ENCODE measurements at places on chromosomes 4 and X. TPM values are rescaled to one million over a fixed set of nuclear protein-coding genes. Genes with fewer than 3 reads are reported as not detected.

GRCh38 chr4:76658231-76659102 lies 223.4 kb downstream of the SHROOM3 start:
- DNase-seq, result no peak

- no peak for DNase-seq
These were observed 3.7 kb upstream of the FAT1 start for GRCh38 chr4:186727169-186727976.

DNA sequence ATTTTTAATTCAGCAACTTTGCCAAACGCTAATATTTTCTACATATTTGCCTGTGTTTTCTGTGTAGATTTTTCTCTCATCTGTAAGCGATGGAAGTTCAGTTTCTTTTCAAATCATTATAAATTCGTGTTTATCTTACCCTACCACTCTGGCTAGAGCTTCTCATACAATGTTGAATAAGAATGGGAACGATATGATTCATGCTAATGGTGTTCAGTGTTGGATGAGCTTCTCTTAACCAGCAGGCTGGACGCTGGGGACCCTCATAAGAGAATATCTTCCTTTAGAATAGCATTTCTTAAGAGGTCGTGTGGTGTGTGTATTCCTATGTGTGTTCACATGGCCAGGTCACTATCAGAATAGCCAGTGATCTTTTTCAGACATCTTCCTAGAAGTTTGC lies 31.0 kb downstream of the NSDHL start:
- DNase-seq, result no peak

DNA sequence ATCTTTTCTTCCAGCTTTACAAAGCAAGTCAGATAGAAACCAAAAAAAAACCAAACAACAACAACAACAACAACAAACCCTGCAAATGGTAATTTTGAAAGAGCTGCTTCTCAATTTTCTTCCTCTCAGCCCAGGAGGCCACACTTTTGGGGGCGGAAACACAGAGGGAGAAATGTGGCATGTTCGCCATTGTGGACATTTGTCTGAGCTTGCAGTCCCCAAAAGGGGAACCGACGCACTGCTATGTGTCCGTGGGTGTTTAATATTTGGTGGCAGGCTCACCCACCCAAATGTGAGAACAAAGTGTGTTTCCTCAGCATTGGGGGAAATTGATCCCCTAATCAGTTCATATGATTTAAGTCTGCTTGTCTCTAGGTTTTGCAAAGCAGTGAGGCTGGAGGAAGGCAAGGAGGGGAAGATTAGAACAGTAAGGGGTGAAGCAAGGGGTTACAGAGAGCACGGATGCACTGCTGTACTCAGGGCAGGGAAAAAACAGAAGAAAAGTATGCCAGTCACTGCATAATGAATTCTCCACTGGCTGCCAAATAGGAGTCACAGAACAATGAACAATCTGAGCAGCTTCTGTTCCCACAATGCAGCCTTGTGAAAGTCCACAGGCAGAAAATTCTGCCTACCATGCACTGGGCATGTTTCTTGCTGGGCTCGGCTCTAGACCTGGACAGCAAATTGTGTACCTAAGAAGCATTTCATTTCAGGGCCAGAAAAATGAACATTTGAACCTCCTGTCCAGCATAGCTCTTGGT lies 74.7 kb upstream of the GPM6B start:
- DNase-seq, result no peak

DNA sequence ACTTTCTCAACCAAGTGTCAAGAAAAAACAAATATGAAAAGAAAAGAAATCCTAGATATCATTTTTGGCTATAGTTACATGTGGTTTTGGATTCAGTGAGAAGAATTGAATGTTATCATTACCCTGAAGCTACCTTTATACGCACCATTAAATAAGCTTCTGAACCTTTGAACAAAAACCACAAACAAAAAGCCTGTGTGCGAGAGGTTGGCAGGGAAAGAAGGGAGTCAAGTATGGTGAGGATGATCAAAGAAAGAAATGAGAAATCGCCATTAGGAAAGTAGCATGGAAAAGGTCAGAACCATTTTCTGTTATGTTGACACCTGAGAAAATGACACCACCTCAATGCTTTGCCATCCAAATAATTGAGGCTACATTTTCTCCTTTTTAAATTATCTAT lies 1.2 kb upstream of the SLC7A11 start:
- DNase-seq, result no peak

DNA sequence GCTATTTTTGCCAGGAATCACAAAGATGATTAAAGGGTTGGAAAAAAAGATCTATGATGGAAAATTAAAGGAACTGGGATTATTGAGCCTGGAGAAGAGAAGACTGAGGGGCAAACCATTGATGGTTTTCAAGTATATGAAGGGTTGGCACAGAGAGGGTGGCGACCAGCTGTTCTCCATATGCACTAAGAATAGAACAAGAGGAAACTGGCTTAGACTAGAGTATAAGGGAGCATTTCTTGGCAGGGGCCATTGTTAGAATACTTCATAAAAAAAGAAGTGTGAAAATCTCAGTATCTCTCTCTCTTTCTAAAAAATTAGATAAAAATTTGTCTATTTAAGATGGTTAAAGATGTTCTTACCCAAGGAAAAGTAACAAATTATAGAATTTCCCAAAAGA lies 75.1 kb downstream of the NPNT start:
- no peak for DNase-seq

GRCh38 chr4:139301821-139302611 lies at the start of gene NDUFC1:
Gene NDUFC1 (minus strand): TSS chr4:139302477. CDS start chr4:139295798, 6,679 bp downstream.
- DNase-seq, result peak; percentile 40

DNA sequence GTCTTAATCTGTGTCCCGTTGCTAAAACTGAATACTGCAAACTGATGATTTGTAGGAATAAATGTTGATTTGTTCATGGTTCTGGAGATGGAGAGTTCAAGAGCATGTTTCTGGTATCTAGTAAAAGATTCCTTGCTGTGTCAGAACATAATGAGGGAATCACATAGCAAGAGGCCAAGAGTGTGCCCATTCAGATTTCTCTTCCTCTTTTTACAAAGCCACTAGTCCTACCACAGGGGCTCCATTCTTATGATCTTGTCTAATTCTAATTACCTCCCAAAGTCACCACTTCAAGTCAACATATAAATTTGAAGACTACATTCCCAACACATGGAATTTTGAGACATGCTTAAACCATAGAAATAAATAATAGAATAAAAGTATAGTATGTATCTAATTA lies 608.8 kb upstream of the EPHA5 start:
- no peak for DNase-seq

DNA sequence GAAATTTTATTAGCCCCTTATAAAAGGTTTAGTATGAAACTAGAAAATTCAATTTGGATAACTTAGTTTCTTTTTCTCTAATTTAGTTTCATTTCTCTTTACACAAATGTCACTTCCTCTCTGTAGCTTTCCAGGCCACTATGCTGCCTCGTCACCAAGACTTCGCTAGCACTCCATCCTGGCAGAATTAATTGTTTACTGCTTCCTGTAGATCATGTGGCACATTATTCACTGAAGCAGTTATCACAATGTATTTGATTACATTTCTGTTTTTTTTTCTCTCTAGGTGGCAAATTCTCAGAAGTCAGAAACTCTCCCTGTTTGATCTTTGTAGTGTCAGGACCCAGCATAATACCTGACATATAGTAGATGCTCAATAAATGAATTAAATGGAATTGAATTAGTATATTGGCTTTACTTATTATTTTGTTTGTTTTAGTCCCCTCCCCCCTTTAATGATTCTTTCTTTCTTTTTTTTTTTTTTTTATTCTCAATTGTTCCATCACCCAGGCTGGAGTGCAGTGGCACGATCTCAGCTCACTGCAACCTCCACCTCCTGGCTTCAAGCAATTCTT lies 9.3 kb upstream of the SAT1 start:
- DNase-seq, result no peak

DNA sequence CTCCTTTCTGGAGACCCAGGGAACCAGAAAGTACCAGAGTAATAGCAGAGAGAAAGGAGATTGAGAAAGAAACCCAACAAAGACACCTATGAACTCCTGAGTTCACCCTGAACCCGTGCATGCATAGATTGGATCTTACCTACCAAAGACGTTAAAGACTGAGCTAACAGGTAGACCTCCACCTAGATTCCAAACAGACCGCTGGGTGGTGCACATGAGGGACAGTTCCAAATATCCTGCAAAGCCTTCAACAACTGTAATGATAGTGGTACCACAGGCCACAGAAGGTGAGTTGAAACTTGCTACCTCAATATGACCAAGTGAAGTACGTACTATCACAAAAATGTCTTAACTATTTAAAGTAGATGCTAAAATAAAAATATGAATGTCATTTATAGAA lies 34.0 kb upstream of the NR0B1 start:
- no peak for DNase-seq

DNA sequence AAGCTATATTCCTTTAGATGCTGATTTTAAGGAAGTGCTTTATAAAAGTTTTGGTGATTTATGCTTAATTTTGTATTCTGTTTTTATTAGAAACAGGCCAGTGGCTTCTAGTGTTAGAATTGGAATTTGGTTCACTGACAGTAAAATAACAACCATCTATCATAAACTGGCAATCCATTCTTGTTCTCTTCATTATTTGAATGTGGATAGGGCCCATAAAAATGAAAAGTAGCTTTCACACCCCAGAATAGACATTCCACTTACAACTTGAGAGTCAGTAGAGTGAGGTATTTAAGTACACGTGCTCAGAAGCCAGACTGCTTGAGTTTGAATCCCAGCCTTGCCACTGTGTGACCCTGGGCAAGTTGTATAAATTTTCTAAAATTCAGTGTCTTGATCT lies 232.4 kb upstream of the CTSO start:
- no peak for DNase-seq

DNA sequence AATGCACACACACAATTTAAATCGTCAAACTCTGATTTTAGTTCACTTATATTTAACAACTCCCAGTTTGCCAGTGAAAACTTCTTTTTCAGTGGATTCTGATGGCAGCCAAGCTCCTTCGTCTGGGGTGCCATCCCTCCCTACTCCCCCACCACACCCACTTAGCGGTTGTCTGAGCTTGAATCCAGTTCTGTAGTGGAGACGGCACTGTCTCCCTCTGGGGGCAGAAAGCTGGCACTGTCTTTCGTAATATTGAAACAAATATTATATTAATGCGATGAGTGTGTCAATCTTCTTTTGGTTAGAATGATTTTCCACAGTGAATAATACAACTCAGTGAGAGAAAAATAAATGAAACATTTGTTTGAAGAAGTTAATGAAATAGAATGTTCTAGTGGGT lies 5.4 kb downstream of the MEPE start:
- no peak for DNase-seq

- no peak for DNase-seq
These were observed 735.1 kb upstream of the LCORL start for GRCh38 chr4:18756671-18757070.

DNA sequence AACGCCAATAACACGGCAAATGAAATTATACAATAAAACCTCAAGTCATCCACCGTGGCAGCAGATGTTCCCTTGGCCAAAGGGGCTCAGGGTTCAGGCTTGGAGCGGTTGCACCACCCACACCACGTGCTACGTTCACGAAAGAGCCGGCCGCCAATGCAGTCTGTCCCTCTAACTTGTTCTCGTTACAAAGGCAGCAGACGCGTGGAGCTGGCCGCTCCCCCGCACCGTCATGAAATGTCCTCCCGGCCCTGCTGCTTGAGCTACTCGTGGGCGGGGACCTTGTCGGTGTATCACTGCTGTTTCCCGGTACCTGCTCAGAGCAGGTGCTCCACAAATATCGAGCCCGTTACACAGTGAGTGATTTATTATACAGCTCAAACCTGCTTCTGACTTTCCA lies 36.4 kb upstream of the MAN2B2 start:
- no peak for DNase-seq

- no peak for DNase-seq
These were observed 20.4 kb downstream of the MAML3 start for GRCh38 chr4:140133576-140133975.

GRCh38 chr4:184729946-184730345 lies 4.0 kb downstream of the CENPU start:
- no peak for DNase-seq

DNA sequence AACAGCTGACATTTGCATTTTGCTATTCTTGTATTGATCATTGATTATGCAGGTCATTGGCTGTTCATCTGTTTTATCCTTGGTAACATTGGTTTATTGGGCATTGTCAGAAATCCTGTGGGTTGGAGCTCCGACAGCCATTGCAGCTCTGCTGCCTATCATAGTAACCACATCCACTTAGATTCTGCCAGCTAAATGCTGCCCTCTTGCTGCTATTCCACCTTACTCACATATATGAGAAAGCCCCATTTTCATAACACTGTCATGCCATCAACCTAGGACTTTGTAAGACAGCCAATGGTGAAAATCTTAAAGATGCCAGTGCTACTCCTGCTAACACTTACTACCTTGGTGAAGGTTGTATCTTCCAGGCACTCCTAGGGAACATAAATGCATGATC lies 187.3 kb upstream of the CXCL13 start:
- no peak for DNase-seq

TMEM255A gene
- 2.3 TPM for polyA plus RNA-seq

CYBB gene
- polyA plus RNA-seq, result 12.6 TPM

SPARCL1 gene
- 353 TPM for polyA plus RNA-seq

ERAS gene
- polyA plus RNA-seq, result 0.14 TPM

SCRG1 gene
- polyA plus RNA-seq, result 0.22 TPM

NSG1 gene
- 63.0 TPM for polyA plus RNA-seq

USP17L26 gene
- polyA plus RNA-seq, result not detected

CENPVL1 gene
- polyA plus RNA-seq, result not detected

MAGEB2 gene
- polyA plus RNA-seq, result not detected

LINC00632 gene
- 27.4 TPM for polyA plus RNA-seq

SFRP2 gene
- polyA plus RNA-seq, result 9.8 TPM

REPS2 gene
- polyA plus RNA-seq, result 12.7 TPM

SMIM31 gene
- 0.33 TPM for polyA plus RNA-seq

CPZ gene
- 3.7 TPM for polyA plus RNA-seq

ELK1 gene
- polyA plus RNA-seq, result 23.3 TPM

All from right lung (tissue), 10 donors.